ENCODE measurements at places on chromosomes 3 and 15.

- DNase-seq = no peak
Measured at GRCh38 chr3:157393113-157393512, 43.5 kb upstream of the PTX3 start.

GRCh38 chr3:111472556-111472955, 69.4 kb upstream of the CD96 start:
- DNase-seq = no peak

DNA sequence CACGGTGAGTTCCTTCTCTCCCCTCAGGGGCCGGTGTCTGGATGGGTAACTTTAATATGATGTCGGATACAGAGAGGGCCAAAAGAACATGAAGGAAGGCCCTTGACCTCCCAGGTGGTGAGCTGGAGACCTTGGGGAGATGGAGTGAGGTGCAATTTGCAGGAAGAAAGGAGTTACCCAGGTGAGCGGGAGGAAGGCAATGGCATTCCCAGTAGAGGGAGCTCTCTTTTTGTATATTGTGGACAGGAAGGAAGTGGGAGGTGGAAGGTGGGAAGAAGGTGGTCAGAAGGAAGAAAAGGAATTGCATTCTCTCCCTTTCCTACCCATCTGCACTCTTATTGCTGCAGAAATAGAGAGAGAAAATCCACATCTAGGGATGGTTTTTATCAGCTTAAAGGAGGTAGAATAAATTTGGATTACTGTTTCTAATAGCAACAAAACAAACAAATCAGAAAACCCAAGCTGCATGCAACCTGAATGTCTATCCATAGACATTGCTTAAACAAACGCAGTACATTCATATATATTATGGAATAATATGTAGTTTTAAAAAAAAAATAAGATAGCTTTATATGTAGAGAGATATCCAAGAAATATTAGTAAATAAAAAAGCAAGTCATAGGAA, 169.0 kb upstream of the TSC22D2 start:
- no peak for DNase-seq

GRCh38 chr3:42377681-42378080, 32.7 kb downstream of the LYZL4 start:
- no peak for DNase-seq

DNA sequence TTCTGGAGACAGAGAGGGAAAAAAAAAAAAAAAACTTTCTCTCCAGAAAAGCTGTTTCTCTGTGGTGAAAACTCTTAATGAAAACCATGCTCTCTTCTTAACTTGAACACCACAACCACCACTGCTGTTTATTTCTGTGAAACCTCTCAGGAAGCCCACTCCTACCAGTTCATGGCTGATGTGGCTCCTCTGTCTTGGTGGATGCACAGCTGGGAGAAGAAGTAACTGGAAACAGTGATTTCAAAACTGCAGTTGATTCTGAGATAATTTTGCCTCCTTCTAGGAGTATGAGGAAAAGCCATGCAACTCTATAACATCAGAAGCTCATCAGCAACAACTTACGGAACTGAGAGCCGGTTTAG, 40.2 kb upstream of the PYGO1 start:
- no peak for DNase-seq
